Stimulated activated CD4-positive, alpha-beta T cell treated with anti-CD3 and anti-CD28 coated beads, Interleukin-1b, Interleukin-23, amount 100 ng/mL, for 1 hour (primary cell): ENCODE measurements at places on chromosomes 13 and 19.

DNA sequence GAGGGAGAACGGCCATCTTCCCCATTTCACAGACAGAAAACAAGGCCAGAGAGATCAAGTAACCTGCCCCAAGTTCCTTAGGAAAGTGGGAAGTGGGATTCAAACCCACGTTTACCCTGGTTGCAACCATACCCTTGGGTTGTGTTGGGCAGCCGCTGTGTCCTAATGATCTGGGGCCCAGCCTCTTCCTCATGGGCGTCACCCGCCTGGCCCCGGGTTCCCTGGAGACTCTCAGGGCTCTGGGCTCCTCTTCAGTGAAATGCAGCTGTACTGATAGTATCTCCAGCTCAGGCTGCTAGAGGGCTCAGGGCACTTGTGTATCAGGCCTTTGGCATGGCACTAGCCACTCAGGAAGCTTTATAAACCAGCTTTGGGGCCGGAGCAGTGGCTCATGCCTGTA, 9.8 kb downstream of the TMED1 start:
- DNase-seq: no peak

- no peak for DNase-seq
These were observed 45.7 kb downstream of the C1QTNF9 start for GRCh38 chr13:24355103-24355502.

DNA sequence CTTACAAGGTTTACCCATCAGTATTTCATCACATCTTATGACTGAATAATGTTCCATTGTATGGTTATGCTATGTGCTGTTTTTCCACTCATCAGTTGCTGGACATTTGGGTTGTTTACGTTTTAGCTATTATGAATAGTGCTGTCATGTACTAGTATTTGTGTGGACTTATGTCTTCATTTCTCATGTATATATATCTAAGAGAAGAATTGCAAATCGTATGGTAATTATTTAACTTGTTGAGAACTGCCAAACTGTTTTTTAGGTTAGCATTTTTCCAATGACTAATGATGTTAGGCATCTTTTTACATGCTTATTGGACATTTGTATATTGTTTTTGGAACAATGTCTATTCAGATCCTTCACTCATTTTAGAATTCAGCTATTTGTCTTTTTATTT, 368.3 kb downstream of the LMO7 start:
- no peak for DNase-seq

DNA sequence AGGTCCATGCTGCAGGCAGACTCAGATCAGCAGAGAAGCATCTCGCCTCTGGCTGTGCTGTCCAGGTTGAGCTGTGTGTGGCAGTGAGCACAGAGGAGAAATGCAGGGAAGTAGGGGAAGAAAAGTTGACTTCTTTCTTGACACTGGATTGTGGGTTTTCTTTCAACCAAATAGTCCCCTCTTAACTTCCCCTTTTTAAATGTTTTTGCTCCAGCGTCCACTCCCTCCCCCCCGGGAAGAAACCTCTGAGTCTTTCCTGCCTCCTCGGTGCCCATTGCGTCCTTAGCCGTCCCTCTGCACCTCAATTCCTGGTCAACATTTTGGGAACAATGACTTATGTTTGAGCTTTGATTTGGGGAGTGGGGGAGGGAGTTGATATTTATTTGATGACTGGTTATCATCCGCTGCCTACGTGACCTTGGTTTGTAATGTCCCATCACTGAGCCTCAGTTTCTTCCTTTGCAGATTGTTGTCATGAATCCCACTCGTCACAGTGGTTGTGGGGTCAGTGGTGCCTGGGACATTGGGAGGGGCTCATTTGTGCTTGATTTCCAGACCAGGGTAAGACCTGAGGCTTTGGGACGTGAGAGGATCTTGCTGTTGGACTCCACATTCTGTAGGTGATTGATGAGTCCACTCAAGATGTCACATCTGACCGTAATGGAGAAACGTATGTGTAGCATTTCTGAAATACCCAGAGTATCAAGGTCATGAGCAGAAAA, at the start of gene LILRB2:
Gene LILRB2 (minus strand): TSS at position 104 of the 722 bp plus-strand sequence. CDS start 614 bp downstream, outside the sequence.
- no peak for DNase-seq

GRCh38 chr13:44396701-44397580, 23.3 kb downstream of the SERP2 start:
- no peak for DNase-seq

DNA sequence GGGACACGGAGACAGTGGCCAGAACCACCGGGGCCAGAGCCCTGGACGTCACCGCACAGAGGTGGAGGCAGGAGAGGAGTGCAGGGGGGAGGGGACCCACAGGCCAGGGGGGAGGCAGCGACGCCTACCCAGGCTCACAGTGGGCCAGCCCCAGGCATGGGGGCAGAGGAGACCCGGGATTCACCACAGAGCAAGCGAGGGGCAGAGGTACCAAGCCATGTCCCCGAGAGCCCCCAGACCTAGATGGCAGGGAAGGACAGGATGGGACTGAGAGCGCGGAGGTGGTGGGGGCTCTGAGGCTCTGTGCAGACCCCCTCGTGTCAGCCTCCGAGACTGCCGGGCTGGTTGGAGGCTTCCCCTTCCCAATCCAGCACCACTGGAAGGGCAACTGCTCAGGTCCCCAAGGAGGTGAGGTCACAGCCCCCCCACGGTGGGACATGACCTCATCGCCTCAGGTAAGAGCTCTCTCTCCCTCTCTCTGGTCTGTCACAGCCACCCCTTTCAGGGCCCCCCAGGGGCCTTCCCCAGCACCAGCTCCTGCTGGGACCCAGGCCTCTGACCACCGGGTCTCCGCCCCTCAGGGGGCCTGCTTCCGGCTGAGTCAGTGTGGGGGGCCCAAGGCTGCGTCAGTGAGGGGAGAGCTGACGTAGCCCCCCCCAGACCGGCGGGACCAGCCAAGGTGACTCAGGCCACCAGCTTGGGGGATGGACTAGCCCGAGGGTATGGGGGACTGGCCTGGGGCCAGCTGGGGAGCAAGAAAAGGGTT, 2.2 kb upstream of the IL11 start:
- DNase-seq: no peak

GRCh38 chr19:1503089-1503924, 9.5 kb downstream of the ADAMTSL5 start:
- DNase-seq: peak; percentile 48

DNA sequence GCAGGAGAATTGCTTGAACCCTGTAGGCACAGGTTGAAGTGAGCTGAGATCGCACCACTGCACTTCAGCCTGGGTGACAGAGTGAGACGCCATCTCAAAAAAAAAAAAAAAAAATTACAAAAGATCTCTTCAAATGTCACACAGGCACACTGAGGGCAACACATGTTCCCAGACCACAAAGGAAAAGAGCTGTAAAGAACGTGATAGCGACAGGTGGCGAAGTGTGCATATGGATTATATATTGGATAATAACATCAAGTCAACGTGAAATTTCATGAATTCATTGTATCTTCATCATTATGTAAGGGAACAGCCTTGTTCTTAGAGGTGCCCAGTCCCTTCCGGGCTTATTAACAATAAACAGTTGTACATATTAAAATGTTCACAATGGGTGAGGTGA, 31.8 kb upstream of the DPP9 start:
- no peak for DNase-seq

- no peak for DNase-seq
These were observed 126.9 kb downstream of the ITGBL1 start for GRCh38 chr13:101579281-101579802.

GRCh38 chr13:48652851-48653471, 768 bp upstream of the CYSLTR2 start:
- no peak for DNase-seq

GRCh38 chr13:97205982-97206381, 16.2 kb upstream of the MBNL2 start:
- DNase-seq: no peak

GRCh38 chr19:10007371-10008183, 2.7 kb downstream of the COL5A3 start:
- DNase-seq: no peak

- DNase-seq: peak; percentile 43
These were observed 30.2 kb upstream of the EVI5L start for GRCh38 chr19:7799640-7800355.

DNA sequence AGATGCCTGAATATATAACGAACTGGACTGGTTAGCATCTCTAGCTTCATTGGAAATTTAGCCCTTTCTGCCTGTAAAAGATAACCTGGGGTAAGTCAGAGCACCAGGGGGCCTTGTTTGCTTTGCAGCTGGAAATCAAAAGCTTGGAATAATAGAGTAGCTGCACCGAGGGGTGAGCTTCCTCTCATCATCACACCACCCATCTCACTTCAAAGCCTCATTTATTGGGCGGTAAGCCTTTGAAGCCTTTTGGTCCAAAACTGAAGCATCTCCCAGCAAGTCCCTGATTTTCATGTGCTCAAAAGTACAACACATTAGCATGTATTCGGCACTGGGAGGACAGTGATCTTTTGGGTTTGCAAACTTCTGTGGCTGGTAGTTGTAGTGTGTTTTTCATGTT, 405.1 kb downstream of the FOXO1 start:
- no peak for DNase-seq

GRCh38 chr19:35451338-35452096, 3.5 kb downstream of the FFAR2 start:
- no peak for DNase-seq

GRCh38 chr13:72757792-72758535, 23.7 kb downstream of the DIS3 start:
- DNase-seq: no peak

DNA sequence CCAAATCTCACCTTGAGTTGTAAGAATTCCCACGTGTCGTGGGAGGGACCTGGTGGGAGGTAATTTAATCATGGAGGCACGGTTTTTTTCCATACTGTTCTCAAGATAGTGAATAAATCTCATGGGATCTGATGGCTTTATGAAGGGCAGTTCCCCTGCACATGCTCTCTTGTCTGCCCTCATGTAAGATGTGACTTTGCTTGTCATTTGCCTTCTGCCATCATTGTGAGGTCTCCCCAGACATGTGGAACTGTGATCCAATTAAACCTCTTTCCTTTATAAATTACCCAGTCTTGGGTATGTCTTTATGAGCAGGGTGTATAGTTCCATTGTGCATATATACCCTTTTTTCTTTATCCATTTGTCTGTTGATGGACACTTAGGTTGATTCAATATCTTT, 13.1 kb downstream of the SCEL start:
- DNase-seq: no peak

GRCh38 chr19:13615890-13616289, 109.6 kb upstream of the CACNA1A start:
- DNase-seq: no peak

GRCh38 chr19:24046550-24046949, 40.4 kb upstream of the ZNF254 start:
- no peak for DNase-seq

DNA sequence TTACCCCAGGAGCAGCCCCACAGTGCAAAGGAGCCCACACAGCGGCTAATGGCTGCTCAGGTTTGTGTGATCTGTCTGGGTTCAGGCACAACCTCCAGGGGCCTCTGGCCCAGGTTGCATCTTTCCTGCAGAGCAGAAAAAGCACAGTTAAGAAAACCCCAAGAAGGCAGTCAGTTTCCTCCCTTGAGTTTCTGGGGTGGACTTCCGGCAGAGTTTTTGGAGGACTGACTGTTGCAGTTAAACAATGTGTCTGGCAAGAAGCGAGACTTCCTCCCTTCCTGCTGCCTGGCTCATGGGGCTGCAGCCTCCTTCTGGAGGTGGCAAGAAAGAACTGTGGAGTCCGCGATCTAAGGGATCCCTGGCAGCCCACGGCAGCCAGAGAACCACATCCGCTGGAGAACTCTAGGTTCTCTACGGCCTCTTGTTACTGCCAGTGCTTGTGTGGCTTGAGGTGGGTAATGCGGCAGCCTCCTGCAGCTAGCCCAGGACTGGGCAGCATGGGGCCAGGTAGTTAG, 114.4 kb downstream of the ZDHHC20 start:
- DNase-seq: no peak

- DNase-seq: no peak
These were observed 2.5 kb downstream of the ATP4B start for GRCh38 chr13:113655346-113656002.

DNA sequence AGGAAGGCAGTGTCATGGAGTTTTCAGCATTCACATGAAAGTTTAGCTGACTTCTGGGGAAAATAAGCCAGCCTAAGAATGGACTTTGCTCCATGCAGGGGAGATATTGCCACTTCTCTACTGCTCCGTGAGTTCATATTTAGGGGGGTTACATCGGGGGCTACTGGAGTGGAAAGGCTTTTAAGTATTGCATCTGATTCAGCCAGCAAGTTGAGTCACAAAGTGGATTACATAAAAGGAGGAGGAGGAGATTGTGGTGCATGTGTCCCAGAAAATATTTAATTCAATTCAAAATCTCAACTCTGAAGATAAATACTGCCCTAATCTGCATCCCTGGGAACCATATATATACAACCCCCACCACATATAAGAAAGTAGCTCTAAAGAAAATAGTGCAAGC, 617.2 kb downstream of the DCT start:
- no peak for DNase-seq

- no peak for DNase-seq
These were observed 174.3 kb downstream of the TSHZ3 start for GRCh38 chr19:31174948-31175347.

DNA sequence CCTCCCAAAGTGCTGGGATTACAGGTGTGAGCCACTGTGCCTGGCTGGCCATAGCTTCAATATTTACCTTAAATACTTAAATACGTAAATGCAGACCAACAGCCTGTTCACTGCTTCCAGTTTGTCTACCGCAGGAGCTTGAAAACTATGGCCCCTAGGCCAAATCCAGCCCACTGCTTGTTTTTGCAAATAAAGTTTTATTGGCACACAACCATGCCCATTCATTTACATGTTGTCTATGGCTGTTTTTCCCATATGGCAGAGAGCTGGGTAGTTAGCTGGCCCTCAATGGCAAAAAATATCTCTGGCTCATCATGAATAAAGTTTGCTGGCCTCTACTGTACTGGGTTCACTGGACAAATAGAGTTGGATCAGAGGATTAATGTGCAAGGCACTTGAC, 11.8 kb downstream of the PRR12 start:
- DNase-seq: no peak

DNA sequence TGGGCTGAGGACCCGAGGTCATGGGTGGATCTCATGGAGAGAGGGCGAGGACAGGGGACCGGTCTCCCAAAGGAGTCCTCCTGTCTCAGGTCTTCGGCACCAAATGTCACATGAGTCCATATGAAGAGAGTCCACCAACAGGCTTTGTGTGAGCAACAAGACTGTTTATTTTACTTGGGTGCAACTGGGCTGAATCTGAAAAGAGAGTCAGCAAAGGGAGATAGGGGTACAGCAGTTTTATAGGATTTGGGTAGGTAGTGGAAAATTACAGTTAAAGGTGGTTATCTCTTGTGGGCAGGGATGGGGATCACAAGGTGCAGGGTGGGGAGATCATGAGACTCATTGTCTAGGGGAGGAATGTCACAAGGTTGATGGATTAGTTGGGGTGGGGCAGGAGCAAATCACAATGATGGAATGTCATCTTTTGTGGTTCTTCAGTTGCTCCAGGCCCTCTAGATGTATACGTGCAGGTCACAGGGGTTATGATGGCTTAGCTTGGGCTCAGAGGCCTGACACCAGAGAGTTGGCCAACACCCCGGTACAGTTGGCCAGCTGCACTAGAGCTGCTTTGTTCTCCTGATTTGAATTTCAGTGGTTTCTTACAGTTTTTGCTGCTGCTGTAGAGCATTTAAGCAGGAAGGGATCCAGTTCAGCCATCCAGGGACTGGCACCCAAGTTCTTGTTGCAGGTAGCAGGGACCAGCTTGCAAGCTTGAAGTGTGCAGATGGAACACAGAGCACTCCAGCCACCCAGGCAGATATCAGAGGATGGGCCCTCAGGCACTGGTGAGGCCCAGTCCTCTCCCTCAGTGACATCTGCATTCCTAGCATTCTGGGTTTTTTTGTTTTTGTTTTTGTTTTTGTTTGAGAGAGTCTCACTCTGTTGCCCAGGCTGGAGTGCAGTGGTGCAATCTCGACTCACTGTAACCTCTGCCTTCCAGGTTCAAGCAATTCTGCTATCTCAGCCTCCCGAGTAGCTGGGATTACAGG, 26.4 kb upstream of the IGFL1 start:
- DNase-seq: no peak
